Hematopoietic multipotent progenitor cell treated with erythropoietin and hydrocortisone succinate and interleukin-3 and kit ligand, for 15 days (in vitro differentiated cells): ENCODE measurements at places on chromosomes 7 and 10.

GRCh38 chr10:72107325-72108003 is 19.1 kb upstream of the SPOCK2 start:
- no peak for DNase-seq

DNA sequence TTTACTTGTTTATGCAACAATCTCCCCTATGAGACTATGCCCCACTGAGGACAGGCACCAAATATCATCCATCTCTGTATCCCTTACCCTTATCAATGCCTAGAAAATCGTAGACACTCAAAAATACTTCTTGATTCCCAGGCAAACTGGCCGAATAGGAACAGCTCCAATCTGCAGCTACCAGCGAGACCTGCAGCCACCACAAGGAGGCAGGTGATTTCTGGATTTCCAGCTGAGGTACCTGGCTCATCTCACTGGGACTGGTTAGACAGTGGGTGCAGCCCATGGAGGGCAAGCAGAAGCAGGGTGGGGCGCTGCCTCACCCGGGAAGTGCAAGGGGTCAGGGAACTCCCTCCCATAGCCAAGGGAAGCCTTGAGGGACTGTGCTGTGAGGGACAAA is 10.8 kb upstream of the PPP1R3C start:
- DNase-seq = no peak

DNA sequence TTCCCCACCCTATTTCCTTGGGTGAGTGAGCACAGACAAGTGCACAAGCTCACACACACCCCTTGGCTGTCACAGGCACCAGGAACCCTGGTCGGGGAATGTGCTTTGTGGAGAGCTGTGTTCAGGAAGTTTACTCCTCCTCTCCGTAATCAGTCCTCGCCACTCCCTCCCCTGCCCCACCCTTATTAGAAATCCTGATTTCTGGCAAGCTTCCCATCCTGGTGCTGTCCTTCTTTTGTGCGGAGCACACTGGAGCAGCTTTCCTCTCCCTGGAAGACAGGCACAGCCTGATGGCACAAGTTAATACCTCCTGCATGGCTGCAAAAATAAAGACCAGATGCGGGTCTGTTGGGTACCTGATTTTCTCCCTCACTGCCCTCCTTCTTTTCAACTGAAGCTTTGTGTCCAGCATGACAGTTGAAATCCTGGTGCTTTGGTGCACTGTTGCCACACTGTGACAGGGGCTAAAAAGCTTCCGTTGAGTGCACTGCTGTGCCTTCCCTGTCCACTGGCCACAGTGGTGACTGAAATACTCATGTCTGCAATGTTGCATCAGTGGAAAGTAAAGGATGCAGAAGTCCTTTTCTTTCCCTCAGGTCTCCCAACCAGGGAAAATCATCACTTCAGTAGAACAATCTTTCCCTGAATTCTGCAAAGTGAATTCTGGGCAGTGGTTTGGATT is 55.0 kb downstream of the LRRC4 start:
- no peak for DNase-seq

DNA sequence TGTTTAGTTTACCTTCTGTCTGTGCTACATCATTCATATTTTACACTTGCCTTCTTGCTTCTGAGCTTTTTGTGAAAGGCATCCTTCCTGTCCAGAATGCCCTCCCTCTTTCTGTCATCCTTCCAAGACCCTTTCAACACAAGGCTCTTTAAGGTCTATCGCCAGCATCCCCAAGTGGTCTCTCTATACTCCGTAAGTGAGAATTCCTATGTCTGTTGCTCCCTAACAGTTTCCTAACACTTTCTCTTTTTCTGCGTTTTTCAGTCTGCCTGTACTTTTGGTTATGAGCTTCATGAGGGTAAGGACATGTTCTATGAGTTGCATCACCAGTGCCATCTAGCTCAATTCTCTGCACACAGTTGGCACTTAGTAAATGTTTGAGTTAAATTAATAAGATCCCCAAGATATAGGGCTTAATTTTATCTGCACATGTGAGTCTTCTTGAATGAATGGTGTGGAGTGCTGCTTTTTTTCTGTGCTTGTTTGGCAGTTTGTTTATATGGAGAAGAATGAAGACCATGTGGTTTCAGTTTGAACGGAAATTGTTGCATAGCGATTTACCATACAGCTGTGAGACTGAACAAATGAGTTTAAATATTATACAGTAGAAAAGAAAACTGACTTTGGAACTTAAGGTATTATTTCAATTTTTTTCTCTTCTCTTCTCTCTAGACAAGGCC is 29.4 kb downstream of the RABGEF1 start:
- no peak for DNase-seq

- no peak for DNase-seq
These were observed 104.1 kb upstream of the RHEB start for GRCh38 chr7:151623766-151624165.
